Transverse colon (tissue), 4 donors: ENCODE measurements at places on chromosomes 2 and 18. TPM values are rescaled to one million over a fixed set of nuclear protein-coding genes. Genes with fewer than 3 reads are reported as not detected.
A peak's percentile ranks its signal among the peaks of the same experiment; 100 is the strongest.

GRCh38 chr2:45180779-45181178, 171.5 kb upstream of the SIX2 start:
- DNase-seq: no peak

DNA sequence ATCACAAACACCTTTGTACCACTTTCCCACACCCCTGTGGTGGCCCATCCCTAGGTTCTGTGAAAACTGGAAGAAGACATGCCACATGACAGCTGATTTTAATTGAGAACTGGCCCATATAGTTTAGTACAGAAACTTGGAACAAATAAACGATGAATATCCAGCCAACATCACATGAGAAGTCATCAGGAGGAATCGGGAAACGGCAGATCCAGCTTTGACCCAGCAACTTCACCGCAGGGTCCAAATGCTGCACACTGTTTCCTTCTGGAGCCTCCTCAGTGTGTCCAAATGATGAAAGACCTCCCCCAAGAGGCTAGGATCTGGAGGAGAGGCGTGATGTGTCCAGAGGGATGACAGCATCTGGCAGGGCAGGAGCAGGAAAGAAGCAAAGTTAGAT, 75.5 kb downstream of the COPS8 start:
- DNase-seq: no peak

GRCh38 chr2:42999391-42999841, 207.0 kb upstream of the HAAO start:
- peak; percentile 69 for DNase-seq

DNA sequence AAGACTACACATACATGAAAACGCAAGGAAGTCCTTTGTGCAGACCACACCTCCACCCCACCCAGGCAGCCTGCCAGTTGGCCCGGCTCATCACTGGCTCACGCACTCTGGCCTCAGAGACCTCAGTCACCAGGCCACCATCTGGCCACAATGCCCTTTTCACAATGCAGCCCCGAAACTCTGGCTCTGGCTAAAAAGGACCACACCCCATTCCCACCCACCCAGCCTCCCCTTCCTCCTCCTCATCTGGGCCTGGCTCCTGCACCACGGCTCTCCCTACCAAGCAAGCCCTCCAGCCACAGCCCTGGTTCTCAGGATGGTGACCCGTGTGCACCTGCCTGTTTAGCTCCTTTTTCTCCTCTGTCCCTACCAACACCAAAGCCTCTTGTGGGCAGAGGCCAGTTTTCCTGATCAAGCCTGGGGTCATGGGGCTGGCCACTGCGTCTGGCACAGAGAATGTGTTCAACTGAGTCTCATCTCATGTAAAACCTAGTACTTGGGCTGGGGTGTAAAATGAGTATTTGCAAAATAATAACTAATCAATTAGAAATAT, 7.4 kb downstream of the HDAC4 start:
- DNase-seq: peak; percentile 55

GRCh38 chr18:46497129-46497528, 159.9 kb downstream of the LOXHD1 start:
- DNase-seq: no peak

- DNase-seq: no peak
Measured at GRCh38 chr18:78994531-78994930, 14.9 kb downstream of the SALL3 start.

DNA sequence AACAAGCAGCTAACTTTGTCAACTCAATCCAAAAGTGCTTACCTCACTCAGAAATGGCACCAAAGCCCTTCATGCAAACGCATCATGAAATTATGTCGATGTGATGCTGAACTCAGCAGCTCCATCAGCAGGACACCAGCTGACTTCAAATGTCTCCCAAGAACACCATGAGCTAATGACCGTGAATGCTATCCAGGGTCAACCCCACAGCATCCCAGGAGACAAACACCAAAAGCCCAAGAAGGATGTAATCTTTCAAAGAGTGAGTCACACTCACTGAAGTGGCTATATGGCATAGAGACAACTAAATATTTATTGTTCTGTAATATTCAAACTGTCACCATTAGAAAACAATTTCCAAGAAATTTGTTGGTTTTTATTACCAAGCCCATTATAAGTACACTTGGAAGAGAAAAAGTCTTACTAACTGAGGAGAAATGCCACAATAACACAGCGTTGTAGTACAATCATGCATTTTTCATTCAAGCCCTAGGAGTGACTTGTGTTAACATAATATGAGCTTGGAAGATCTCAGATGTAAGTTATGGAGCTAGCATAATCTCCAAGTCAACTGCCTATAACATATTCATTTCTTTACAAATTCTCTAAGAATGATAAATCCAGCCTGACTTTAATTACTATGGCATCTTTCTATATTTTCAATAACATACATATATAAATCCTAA, 165.0 kb upstream of the CCDC68 start:
- no peak for DNase-seq

GRCh38 chr18:11114653-11115052, 34.7 kb downstream of the PIEZO2 start:
- DNase-seq: no peak

DNA sequence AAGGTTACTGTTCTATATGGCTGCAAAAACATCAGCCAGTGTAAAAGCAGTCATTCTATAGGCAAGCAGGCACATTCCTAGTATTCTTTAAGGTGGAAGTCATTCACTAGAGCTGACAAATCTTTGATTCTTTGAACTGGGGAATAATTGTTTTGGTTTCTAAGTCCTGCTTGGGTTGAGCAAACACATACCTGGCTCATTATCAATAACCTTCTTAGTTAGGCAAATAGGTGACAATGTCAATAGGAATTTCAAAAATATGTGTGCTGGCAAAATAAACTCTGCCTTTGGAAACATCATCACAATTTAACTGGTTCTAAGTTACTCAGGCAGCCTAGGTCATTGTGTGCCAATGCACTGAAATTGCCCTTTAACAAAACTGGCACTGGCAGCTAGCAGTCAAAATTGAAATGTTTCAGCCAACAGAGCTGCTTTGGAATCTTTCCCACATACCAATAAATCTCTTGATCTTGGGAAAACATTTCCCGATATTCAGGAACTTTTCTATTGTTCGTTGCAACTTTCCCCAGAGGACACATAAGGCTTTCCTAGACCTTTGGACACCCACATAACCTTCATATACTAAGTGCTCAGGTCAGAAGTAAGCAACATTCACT, 402.0 kb upstream of the MMADHC start:
- DNase-seq: no peak

- DNase-seq: no peak
Measured at GRCh38 chr2:220887876-220888275, 684.2 kb downstream of the EPHA4 start.

- no peak for DNase-seq
Measured at GRCh38 chr2:55231546-55232083, 478 bp downstream of the CLHC1 start.

GRCh38 chr18:3498698-3499471, 48.9 kb downstream of the TGIF1 start:
- DNase-seq: peak; percentile 28

DNA sequence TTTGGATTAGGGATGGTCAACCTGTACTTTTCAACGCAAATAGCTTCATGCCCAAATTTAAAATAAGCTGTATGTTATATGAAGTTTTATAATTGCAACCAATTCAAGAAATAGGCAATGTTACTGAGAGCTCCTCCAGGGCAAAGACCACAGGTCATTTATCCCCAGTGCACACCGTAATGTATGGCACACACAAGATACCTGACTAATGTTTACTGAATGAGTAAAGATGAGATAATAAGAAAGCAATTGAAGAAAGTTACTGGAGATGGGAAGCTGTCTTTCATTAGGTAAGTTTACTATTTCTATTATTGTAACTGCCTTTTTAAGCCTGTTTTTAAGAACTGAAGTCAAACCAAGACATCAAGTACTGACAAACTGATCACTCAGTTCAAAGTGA, 184.5 kb upstream of the VRK2 start:
- no peak for DNase-seq

DNA sequence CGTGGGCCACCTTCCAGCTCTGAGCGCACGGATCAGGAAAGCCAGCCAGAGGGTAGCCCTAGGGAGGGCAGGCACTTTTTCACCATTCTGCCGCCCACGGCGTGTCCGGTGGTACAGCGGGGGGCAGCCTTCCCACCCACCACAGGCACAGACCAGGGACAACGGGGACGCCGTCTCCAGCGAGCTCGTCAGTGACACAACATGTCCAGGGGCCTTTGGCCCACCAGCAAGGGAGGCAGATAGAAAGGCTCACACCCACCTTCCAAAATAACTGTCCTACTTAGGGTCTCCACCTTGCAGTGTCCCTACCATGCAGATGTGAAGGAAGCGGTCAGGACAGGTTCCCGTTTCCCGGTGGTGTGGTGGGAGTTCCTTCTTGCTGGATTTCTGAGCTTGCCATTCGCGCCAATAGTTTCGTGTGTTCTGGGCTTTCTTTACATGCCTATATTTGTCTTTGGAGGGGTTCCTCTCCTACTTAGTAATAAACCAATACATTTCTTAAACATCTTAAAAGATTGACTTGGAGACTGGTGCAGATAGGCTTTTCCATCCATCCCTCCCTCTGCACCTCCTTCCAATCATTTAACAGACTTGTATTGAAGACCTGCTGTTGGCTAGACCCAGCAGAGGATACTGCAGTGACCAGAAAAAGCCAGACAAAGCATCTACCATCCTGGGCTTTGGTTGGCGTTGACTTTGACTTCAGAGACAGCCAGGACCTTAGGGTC, 872 bp downstream of the ASB1 start:
- no peak for DNase-seq

DNA sequence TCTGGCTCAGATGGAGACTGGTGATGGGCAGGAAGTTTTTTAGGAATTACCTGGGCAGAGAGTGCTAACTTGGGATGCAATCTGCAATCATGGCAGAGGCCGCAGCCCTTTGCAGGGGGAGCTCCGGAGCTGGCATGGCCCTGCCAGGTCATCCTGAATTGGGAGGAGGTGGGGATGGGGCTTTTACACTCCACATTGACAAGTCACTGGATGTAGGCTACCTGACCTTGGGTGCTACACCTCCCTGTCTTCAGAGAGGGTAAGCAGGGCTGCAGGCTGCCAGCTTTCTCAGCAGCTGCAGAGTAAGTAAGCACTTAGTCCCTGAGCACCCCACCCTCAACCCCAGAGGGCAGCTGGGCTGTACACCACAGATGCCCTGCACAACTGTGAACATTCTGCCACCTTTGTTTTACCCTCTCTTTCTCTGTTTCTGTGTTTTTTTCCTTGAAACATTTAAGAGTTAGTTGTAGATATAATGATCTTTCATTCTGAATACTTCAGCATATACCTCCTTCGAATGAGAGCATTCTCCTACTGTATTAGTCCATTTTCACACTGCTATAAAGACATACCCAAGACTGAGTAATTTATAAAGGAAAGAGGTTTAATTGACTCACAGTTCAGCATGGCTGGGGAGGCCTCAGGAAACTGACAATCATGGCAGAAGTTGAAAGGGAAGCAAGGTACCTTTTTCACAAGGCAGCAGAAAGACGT, 6.8 kb upstream of the HS1BP3 start:
- DNase-seq: no peak

DNA sequence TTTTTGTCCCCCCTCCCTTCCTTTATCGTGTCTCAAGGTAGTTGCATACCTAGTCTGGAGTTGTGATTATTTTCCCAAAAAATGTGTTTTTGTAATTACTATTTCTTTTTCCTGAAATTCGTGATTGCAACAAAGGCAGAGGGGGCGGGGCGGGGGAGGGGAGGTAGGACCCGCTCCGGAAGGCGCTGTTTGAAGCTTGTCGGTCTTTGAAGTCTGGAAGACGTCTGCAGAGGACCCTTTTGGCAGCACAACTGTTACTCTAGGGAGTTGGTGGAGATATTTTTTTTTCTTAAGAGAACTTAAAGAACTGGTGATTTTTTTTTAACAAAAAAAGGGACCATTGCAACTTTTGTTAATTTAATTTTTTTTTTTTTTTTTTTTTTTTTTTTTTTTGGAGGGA, 2.1 kb downstream of the SOX11 start:
- DNase-seq: no peak

- no peak for DNase-seq
Measured at GRCh38 chr2:192499476-192499875, 304.7 kb upstream of the TMEFF2 start.

GRCh38 chr2:106972782-106973181, 86.8 kb upstream of the ST6GAL2 start:
- no peak for DNase-seq

- peak; percentile 73 for DNase-seq
Measured at GRCh38 chr2:237025090-237025865, 60.4 kb upstream of the COPS8 start.

DNA sequence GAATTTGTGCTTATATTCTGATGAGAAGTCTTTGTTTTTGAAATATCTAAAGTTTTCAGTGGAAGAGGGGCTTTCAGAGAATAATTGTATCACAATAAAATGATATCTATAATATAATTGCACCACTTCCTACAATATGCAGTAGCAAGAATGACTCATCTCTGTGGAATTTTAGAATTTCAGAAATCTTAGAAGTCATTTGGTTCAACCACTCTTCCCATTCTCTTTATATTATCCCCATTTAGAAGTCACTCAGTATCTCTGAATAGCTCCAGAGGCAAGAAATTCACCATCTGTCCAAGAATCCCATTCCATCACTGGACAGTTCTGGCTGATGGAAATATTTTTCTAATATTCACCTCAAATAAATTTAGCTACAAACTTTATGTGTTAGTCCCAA, 59.3 kb upstream of the CCDC68 start:
- no peak for DNase-seq

DNA sequence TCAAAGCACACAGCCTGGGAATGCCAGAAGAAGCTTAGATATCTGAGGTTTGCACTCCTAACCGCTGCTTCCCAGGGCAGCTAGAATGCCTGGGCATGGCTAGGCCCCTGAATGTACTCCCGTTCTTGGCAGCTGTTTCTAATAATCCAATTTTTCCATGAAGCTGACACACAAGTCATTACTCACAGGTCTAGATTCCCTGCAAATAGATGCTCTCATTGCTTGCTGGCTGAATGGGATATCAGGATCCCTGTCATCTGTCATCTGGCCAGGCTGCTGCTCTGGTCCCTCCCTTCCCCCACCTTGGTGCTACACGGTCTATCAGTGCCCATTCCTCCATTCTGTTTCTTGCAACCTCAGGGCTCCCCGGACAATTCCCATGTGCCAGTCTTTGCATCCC, 40.7 kb upstream of the TEX51 start:
- no peak for DNase-seq

GRCh38 chr2:232521959-232522622, 1.9 kb downstream of the PRSS56 start:
- peak; percentile 57 for DNase-seq

DNA sequence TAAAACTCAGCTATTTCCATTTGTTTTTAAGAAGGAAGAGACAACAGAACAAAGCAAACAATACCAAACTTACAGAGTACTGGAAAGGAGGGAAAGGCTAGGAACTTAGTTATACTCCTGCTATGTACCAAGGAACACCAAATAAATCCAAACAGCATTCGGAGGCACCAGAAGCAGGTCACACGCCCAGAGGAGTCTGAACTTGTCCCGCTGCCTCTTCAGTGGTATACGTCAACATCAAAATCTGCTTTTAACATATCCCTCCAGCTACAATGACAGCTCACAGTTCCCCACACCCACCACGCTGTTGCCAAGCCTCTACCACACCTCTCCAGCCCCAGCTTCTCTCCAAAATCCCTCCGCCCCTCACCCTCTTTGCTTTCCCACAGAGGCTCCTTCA, 17.3 kb downstream of the C2orf76 start:
- DNase-seq: no peak

GRCh38 chr2:20594957-20595356, 55.9 kb downstream of the HS1BP3 start:
- DNase-seq: no peak

DAW1 gene
- total RNA-seq: not detected

CCL20 gene
- 70.7 TPM for total RNA-seq

ACKR3 gene
- 4.2 TPM for total RNA-seq

MALL gene
- total RNA-seq: 205 TPM

HOXD8 gene
- total RNA-seq: 7.8 TPM

NEU2 gene
- 0.41 TPM for total RNA-seq
